ENCODE measurements at places on chromosomes 2 and 18.

DNA sequence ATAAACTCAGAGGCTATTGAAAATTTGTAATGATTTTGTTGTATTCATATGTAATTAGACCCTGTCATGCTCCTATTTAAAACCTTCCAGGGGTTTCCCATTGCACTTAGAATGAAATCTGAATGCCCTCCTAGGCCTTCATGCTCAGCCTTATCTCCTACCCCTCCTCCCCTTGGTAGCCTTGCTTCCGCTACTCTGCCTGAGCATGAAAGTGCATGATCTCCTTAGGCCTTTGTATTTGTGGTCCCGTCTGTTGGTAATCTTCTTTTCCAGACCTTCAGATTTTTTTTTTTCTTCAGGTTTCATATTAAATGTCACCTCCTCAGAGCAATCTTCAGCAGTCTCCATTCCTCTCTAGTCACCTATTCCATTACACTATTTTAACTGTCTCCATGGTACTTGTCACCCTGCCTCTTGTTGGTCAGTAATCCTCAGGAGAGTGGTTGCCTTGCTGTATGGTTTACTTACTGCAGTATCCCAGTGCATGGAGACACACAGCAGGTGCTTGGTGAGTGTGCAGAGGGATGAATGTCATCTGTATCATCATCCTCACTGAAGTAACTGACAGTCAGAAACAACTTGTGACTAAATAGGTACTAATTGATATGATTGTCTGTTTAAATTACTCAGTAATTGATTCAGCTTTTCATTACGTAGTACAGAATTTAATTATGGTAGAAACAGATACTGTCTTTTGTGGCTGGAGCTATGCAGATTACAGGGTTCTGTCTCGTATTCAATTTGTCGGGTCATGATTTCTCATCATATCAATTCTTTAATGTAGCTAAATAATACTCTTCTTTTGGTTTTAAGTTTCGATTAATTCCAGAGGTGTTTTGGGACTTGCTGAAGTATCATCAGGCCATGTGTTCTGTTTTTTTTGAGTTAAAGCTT is 63.9 kb downstream of the PHLPP1 start:
- peaks cover 6% of the 10 kb centered on the region for H3K4me1 ChIP-seq
- no peak overlapping the region for H3K27ac ChIP-seq
- no peak for DNase-seq
- no peak overlapping the region for H3K4me3 ChIP-seq

- no peak for DNase-seq
- H3K27ac ChIP-seq: no peak overlapping the region
- no peak overlapping the region for H3K4me3 ChIP-seq
- H3K36me3 ChIP-seq: no peaks in the 10 kb centered on the region
Measured at GRCh38 chr2:152075461-152076050, 23.3 kb downstream of the CACNB4 start.

DNA sequence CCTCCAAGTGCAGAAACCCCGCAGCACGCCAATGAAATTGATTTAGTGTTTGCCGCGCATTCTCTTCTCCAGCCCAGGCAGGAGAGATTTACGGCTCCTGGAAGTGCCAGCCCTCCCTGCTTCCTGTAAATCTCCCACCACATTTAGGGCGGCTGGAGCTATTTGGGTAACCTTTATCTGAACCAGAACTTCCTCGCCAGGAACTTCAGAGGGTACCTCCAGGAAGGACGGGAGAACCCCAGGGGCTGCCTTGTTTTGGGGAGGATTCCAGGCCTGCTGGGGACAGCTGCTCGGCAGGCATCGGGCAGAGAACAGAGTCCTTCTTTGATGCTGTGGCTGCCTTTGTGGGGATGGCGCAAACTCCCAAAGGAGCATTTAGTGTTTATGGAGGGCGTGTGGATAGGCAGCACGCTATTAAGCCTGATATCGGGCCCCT is 122.0 kb upstream of the MYCN start:
- H3K27me3 ChIP-seq: peaks cover 16% of the 10 kb centered on the region
- H3K27ac ChIP-seq: no peak overlapping the region
- no peak overlapping the region for H3K4me3 ChIP-seq
- no peaks in the 10 kb centered on the region for H3K36me3 ChIP-seq
- H3K4me1 ChIP-seq: peaks cover 27% of the 10 kb centered on the region

- H3K36me3 ChIP-seq: no peaks in the 10 kb centered on the region
- H3K27ac ChIP-seq: no peak overlapping the region
- no peak for DNase-seq
Measured at GRCh38 chr18:7290077-7290476, 59.2 kb downstream of the LRRC30 start.

- no peak overlapping the region for H3K27ac ChIP-seq
- H3K4me1 ChIP-seq: peaks cover 4% of the 10 kb centered on the region
- DNase-seq: no peak
- no peaks in the 10 kb centered on the region for H3K36me3 ChIP-seq
- no peaks in the 10 kb centered on the region for H3K27me3 ChIP-seq
Measured at GRCh38 chr2:14428056-14428455, 204.5 kb upstream of the LRATD1 start.

DNA sequence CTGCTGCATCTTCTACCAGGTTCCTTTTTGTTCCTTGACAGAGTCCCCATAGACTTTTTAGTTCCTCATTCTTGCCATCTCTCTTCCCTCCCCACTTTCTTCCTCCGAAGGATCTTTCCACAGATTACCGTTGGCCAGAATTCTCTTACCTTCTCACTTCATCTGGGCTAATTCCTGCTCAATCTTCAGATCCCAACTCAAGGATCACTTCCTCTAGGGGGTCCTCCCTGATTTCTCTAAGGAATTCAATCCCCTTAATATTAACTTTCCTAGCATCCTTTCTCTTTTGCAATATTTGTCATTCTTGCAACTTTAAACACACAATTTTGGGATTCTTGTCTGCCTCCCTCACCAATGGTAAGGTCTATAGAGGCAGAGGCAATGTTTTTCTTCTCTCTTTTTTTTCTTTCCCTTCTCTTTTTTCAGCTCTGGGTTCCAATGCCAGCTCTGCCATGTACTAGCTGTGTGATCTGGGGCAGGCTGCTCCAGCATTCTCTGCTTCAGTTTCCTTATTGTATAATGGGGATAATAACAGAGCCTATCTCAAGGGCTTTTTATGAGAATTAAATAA is 5.4 kb upstream of the KCNE4 start:
- peaks cover 17% of the 10 kb centered on the region for H3K27me3 ChIP-seq
- H3K4me3 ChIP-seq: no peak overlapping the region
- no peak for DNase-seq
- peaks cover 8% of the 10 kb centered on the region for H3K4me1 ChIP-seq
- H3K36me3 ChIP-seq: no peaks in the 10 kb centered on the region

DNA sequence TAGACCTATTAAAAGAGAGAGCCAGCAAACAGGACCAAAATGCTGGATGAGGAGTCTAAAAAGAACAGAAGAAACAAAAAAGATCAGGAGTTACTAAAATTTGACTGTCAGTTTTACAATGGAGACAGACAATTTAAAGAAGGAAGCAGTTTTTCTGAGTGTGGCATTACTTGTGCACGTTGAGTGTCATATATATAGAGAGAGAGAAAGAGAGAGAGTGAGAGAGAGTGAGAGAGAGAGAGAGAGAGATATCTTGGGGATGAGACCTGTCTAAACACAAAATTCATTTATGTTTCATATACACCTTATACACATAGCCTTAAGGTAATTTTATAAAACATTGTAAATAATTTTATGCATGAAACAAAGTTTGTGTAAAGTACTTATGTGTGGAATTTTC is 2.1 kb upstream of the GALNT3 start:
- no peak for DNase-seq
- no peak overlapping the region for H3K4me3 ChIP-seq
- H3K27ac ChIP-seq: no peak overlapping the region
- H3K4me1 ChIP-seq: peaks cover 12% of the 10 kb centered on the region
- H3K27me3 ChIP-seq: peaks cover 21% of the 10 kb centered on the region
- H3K36me3 ChIP-seq: peaks cover 2% of the 10 kb centered on the region

GRCh38 chr2:217903859-217904613 is 98.8 kb downstream of the TNS1 start:
- no peak overlapping the region for H3K27ac ChIP-seq
- peaks cover 9% of the 10 kb centered on the region for H3K4me1 ChIP-seq
- no peak for DNase-seq

- no peak for DNase-seq
- H3K27ac ChIP-seq: no peak overlapping the region
- peaks cover 3% of the 10 kb centered on the region for H3K27me3 ChIP-seq
- no peak overlapping the region for H3K4me3 ChIP-seq
- H3K36me3 ChIP-seq: peaks cover 11% of the 10 kb centered on the region
Measured at GRCh38 chr2:26945991-26946750, 24.3 kb upstream of the MAPRE3 start.

- no peak overlapping the region for H3K27ac ChIP-seq
- no peaks in the 10 kb centered on the region for H3K36me3 ChIP-seq
- no peaks in the 10 kb centered on the region for H3K4me1 ChIP-seq
- H3K4me3 ChIP-seq: no peak overlapping the region
- H3K27me3 ChIP-seq: no peaks in the 10 kb centered on the region
- no peak for DNase-seq
Measured at GRCh38 chr18:71471963-71472725, 1072.0 kb downstream of the CBLN2 start.

GRCh38 chr2:28101892-28102291 is 211.4 kb downstream of the BABAM2 start:
- H3K36me3 ChIP-seq: peaks cover 1% of the 10 kb centered on the region
- H3K4me3 ChIP-seq: no peak overlapping the region
- peaks cover 4% of the 10 kb centered on the region for H3K4me1 ChIP-seq
- no peaks in the 10 kb centered on the region for H3K27me3 ChIP-seq
- no peak for DNase-seq

- no peak overlapping the region for H3K27ac ChIP-seq
- no peak for DNase-seq
- H3K36me3 ChIP-seq: no peaks in the 10 kb centered on the region
- H3K4me3 ChIP-seq: no peak overlapping the region
- no peaks in the 10 kb centered on the region for H3K27me3 ChIP-seq
Measured at GRCh38 chr2:58701688-58702301, 460.7 kb upstream of the FANCL start.

GRCh38 chr2:131112529-131112928 is 7.4 kb downstream of the PLEKHB2 start:
- peaks cover 16% of the 10 kb centered on the region for H3K4me1 ChIP-seq
- H3K36me3 ChIP-seq: peaks cover 11% of the 10 kb centered on the region
- no peak for DNase-seq
- no peak overlapping the region for H3K4me3 ChIP-seq

GRCh38 chr2:39851651-39852110 is 72.6 kb upstream of the THUMPD2 start:
- H3K4me1 ChIP-seq: peaks cover 12% of the 10 kb centered on the region
- H3K4me3 ChIP-seq: no peak overlapping the region
- H3K36me3 ChIP-seq: no peaks in the 10 kb centered on the region
- no peak for DNase-seq

GRCh38 chr2:127829845-127830246 is 18.9 kb upstream of the WDR33 start:
- DNase-seq: no peak
- peaks cover 2% of the 10 kb centered on the region for H3K36me3 ChIP-seq
- no peaks in the 10 kb centered on the region for H3K27me3 ChIP-seq

- no peaks in the 10 kb centered on the region for H3K4me1 ChIP-seq
- no peak for DNase-seq
- no peak overlapping the region for H3K27ac ChIP-seq
- no peak overlapping the region for H3K4me3 ChIP-seq
Measured at GRCh38 chr2:196381464-196381863, 210.1 kb upstream of the STK17B start.

DNA sequence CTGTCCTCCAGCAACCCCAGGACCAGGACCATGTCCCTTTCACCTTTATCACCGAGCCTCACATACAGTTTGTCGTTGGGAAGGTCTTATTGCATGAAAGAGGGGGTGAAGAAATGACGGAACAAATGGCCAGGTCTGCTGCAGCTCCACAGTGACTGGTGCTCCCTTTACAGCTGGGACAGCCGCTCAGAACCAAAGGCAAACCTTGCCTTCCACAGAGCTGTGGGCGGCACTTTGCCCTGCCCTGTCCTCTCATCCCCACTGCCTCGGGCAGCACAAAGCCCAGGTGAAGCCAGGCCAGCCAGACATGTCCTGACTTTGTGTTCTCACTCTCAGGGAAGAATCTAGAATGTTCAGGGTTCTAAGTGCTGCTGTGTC is 961 bp downstream of the GPR55 start:
- no peak overlapping the region for H3K27ac ChIP-seq
- peaks cover 7% of the 10 kb centered on the region for H3K27me3 ChIP-seq
- no peak overlapping the region for H3K4me3 ChIP-seq
- no peak for DNase-seq
- no peaks in the 10 kb centered on the region for H3K36me3 ChIP-seq

DNA sequence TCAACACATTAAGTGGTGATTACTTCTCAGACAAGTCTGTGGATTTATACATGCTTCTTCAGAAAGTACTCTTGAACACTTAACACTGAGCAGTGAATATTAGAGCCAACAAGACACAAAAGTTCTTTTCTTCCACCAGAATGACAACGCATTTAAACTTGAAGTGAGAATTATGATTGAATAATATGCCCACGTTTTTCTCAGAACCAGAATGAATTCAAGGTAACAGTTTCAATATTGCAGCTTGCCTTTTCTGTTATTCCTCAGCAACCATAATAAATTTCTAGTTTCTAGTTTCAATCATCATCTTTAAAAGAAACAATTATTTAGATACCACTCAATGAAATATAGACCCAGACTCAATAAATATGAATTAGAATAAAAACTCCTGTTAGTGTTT is 547.0 kb downstream of the NUP35 start:
- H3K4me3 ChIP-seq: no peak overlapping the region
- H3K27ac ChIP-seq: no peak overlapping the region
- no peak for DNase-seq
- H3K4me1 ChIP-seq: peaks cover 1% of the 10 kb centered on the region
- no peaks in the 10 kb centered on the region for H3K27me3 ChIP-seq

DNA sequence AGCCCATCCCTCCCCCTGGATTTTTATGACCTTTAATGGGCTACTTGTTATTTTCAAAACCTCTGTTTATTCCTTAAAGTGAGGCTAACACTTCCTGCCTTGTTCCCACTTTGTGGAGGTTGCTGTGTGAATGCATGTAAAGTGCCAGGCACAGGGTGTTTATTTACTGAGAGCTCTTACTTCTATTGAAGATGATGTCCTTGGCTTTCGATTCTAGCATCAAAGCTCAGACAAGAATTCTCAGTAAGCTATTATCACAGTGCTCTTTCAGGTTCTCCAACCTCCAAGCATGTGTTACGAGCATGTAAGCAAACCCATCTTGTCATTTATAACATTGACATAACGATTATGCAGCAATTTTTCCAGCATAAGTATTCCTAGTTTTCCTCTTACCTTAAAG is 44.2 kb downstream of the DPYSL5 start:
- H3K4me3 ChIP-seq: no peak overlapping the region
- H3K36me3 ChIP-seq: peaks cover 7% of the 10 kb centered on the region
- DNase-seq: no peak
- no peaks in the 10 kb centered on the region for H3K27me3 ChIP-seq
- no peak overlapping the region for H3K27ac ChIP-seq

- no peak overlapping the region for H3K27ac ChIP-seq
- H3K4me3 ChIP-seq: no peak overlapping the region
- H3K27me3 ChIP-seq: peaks cover 45% of the 10 kb centered on the region
- peaks cover 4% of the 10 kb centered on the region for H3K4me1 ChIP-seq
- DNase-seq: no peak
Measured at GRCh38 chr2:241555711-241556110, 2.8 kb upstream of the BOK start.
